ENCODE measurements at places on chromosomes 5 and 9.
A peak's percentile ranks its signal among the peaks of the same experiment; 100 is the strongest.

GRCh38 chr9:109912082-109912582, 132.1 kb downstream of the PALM2AKAP2 start:
- no peak for DNase-seq

DNA sequence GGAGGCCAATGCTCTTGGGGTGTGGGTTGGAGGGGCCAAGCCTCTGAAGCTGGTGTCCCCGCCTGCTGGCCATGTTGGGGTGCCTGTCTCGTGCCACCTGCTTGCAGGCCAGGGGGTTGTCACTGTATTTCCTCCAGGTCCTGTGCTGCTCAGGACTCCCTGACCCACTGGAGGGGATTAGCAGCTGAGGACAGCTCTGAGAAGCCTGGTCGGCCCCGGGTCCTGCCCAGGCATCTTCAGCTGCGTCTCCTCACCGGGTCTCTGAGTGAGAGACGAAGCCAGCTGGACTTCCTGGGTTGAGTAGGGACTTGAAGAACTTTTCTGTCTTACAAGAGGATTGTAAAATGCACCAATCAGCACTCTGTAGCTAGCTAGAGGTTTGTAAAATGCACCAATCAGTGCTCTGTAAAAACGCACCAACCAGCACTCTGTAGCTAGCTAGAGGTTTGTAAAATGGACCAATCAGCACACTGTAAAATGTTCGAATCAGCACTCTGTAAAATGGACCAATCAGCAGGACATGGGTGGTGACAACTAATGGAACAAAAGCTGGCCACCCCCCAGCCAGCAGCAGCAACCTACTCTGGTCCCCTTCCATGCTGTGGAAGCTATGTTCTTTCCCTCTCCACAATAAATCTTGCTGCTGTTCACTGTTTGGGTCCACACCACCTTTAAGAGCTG, 20.6 kb upstream of the SLC9A3 start:
- DNase-seq, result no peak

- DNase-seq, result no peak
These were observed 459.1 kb upstream of the CDH9 start for GRCh38 chr5:27497491-27497890.

DNA sequence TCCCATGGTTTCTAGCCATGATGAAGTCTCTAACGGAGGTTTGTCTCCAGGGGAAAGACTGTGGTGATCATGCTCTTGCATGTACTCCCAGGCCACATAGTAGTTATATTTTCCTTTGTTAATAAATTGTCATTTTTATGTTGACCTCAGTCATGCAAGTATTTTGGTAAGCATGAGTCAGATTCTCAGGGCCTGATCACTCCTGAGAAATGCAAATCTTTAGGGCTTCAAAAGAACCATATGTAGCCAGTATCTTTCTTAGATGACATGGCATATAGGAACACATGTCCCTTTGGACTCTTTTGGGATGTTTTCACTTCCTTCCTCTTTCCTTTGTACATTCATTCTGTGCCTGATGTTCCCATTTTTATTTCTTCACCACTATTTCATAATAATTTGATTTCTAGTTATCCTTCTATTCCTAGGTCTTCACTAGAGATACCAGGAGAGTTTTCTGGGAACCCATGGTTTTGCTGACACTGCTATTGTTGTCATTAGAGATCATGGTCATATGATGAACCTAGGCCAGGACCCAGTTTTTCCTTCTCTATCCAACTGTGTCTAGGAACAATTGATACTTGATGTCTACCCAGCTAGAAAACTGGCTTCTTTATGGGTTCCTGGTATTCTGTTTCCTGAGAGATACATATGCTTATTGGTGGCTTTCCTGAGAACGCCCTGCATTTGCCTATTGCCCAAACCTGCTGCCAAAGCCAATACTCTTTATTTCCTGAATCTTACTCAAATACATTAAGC, 248.1 kb upstream of the NREP start:
- DNase-seq, result peak; percentile 83

- DNase-seq, result no peak
These were observed 96.0 kb upstream of the SLC28A3 start for GRCh38 chr9:84436386-84437109.

GRCh38 chr5:5544094-5544663, 121.7 kb downstream of the ICE1 start:
- DNase-seq, result no peak

- peak; percentile 54 for DNase-seq
These were observed 23.4 kb downstream of the CORO2A start for GRCh38 chr9:98168941-98169488.

DNA sequence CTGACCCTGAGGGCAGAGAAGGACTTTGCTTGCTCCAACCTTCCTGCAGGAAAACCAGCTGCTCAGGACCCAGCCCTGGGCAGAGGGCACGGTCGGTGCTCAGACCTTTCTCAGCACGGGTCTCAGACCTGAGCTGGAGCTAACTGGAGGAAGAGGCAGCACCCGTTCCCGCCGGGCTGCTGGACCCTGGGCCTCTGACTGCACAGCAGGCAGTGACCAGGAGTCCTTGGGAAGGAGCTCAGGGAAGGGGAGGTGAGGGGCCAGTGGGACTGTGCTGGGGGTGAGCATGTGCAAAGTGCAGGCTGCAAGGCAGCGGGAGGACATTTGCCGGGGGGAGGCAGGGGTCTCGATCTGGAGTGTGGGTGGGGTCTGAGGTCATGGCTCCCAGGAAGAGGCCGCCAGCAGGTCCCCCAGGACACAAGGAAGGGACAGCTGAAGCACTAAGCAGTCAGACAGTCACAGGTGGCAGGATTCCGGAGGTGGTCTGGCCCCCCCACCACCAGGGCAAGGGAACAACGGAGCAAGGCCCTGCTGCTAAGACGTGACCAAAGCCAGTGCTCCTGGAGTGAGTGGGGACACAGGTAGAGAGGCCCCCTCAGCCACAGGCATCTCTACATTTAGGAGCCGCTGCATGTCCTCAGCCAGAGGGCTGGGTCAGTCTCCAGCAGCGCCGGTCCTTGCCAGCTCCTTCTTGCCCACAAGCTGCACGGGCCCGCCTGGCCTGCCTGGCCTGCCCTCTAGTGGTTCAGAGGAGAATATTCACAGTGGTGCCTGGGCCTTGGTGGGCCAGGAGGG, 4.8 kb upstream of the DPM2 start:
- peak; percentile 39 for DNase-seq

DNA sequence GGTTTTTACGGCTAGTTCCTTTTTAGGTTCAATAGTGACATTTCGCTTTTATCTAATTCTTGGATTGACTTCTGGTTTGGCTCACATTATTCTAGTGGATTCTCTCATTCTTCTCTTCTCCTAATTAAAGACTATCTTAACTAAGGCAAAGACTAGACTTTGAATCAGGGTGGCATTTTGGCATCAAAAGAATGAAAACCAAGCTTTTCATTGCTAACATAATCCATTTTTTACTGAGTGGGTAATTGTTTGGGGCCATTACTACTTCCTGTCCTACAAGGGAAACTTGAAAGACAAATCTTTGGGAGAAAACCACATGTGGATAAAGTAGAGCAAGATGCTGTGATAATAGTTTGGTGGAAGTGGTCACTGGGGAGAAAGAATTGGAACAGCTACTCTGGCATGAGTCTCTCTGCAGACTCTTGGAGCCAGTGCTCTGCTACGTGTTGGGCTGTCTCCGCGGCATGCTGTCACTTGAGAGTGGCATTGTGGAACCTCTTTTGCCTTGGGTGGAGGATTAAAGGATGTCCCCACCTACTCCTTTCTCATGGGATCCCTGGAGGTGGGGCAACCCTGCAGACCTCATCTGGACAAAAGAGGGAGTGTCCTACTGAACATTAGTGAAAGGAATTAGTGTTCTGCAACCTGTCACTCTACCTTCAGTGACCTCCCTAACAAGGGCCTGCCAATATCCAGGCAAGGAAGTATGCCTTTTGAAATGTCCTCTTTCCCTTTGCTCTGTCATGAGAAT, 280.4 kb downstream of the PSAT1 start:
- no peak for DNase-seq

DNA sequence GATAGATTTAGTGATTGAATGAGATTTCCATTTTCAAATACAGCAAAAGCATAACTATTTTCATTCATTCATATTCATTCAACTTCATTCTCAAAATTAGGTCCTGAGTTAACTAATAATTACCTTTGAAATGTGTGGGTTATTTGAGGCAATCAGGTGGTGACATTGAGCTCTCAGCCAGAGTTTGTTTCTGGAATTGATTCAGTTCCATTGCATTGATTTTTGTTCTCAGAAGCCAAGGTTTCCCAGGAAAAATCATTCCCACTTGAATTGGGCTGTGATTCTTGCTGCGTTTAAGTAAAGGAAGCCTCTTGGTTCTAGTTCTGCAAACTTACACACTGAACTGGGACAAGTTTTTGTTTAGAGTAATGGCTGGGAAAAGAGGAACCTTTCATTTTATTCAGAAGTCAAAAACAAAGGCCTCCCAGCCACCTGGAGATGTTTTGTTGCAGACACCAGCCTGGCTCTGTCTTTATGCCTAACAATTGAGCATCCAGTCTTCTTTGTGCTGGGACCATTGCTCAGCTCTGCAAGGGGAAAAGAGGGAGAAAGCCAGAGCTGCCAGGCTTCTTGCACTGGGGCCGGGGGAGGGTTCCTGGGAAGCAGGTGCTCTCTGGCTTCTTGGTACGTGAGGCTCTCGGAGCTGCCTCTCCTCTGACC, 198.6 kb downstream of the TRIO start:
- no peak for DNase-seq

GRCh38 chr9:9729082-9729481, 883.7 kb downstream of the PTPRD start:
- no peak for DNase-seq

DNA sequence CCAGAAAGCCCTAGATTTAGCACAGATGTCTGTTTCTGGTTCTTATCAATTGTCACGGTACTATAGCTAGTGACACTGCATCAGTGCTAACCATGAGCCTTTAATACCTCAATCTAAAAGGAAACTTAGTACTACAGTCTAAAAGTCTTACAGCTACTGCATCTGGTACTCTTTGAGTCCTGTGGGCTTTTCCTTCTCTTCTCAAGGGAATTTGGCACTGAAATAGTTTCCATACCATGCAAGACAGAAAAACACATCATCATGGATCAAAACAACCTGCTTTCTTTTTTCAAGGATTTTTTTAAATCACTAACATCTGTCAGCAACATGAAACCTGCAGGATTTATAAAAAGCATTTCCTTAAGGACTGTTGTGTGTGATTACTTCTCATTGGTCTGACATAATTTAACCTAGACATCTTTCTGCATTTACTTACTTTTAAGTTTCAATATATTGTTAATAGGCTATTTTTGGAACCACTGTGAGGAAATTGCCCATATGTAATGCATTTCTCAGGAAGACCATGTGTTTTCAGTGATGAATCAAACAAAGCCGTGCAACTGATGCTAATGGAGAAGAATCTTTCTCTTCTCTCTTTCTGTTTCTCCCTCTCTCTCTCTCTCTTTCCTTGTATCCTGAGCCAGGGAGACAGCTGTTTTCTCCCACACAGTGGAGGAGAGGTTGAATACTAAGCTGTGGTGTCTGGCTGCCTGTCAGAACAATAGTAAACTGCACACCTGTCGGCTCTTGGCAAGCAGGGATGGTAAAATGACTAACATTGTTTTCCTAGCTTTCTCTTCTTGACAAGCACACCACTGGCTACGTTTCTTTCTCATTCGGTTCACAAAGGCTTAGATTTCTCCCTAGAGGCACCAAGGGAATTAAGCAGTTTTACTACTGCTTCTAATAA, 273.4 kb downstream of the CSNK1G3 start:
- DNase-seq, result peak; percentile 11

- DNase-seq, result no peak
These were observed 881 bp downstream of the TNFAIP8 start for GRCh38 chr5:119356612-119357188.

DNA sequence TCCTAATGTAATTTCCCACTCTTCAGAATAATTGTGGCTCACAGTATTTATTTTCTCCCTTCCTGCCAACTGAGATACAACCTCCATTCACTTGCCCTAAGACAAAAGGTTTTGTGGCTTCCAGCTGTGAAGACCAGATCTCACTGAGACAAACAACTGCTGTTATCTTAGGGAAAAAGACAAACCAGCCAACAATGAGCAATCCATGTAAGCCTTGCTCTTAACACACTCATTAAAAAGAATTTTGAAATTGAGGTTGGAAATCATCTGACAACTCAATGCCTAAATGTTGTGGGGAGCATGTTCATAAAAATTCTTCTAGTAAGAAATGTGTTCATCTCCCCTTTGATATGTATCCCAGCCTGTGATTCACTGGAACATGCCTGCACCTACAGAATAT, 132.9 kb downstream of the ADAMTSL1 start:
- peak; percentile 49 for DNase-seq

DNA sequence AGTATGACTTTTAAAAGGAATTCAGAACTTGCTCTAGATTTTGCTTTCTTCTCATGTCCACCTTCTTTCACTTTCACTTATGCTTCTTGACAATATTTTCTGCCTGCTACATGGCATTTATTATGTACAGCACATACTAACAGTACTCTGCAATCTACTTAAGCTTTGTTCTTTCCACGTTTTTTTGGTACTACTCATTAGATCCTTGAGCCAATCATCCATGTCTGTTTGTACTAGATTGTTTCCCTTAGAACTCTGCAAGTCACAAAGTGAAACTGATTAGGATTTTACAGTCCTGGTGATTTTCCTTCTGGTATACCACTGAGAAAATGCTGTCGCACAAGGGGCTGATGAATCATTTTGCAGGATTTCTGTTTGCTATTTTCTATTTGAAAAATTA, 78.3 kb downstream of the PARP8 start:
- peak; percentile 25 for DNase-seq

GRCh38 chr5:81292130-81292529, 9.3 kb upstream of the ZCCHC9 start:
- DNase-seq, result no peak

- DNase-seq, result peak; percentile 53
These were observed 114.6 kb downstream of the FAM170A start for GRCh38 chr5:119743927-119744326.

DNA sequence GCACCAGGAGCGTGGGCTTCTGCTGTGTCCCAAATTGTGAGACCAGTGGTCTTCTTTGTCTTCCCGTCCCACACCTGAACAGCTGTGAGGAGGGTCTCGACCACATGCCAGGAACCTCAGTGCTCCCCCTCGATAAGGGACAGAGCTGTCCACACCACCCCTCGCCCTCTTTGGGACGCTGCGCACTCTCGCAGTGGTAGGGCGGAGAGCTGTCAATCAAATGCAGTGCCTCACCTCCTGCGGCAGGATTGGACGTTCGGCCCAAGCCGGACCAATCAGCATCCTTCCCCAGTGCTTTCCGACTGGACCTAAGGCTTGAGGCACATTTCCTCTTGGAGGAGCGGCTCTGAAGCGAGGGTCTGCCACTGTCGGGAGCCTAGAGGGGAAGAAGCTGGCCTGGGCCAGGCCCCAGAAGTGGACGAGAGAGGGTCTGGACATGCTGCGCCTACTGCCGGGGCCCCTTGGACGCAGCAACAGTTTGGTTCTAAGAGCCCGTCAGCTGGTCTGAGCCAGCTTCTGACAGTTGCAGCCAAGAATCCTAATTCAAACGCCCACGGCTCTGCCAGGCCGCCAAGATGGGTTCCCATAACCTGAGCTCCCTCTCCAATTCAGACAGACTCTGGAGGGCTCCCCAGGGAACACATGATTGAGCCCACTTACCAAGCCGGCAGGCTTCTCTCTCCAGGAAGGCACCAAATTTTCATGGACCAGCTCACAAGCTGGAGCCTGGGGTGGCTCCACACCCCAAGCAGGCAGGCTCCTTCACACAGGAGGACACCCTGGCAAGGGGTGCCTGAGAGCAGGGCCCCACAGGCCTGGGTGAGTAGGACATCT, 28.1 kb upstream of the ADAMTS2 start:
- no peak for DNase-seq

- no peak for DNase-seq
These were observed 25.0 kb upstream of the TRIM36 start for GRCh38 chr5:115194676-115195075.

GRCh38 chr5:30401479-30402058, 791.9 kb upstream of the CDH6 start:
- DNase-seq, result peak; percentile 66

GRCh38 chr5:177355162-177355867, 2.4 kb upstream of the RGS14 start:
- DNase-seq, result no peak

Data from brain microvascular endothelial cell (primary cell).